ENCODE measurements at places on chromosomes 12 and 14.

- peak; percentile 24 for DNase-seq
These were observed 89.2 kb downstream of the PDZRN4 start for GRCh38 chr12:41277100-41277945.

DNA sequence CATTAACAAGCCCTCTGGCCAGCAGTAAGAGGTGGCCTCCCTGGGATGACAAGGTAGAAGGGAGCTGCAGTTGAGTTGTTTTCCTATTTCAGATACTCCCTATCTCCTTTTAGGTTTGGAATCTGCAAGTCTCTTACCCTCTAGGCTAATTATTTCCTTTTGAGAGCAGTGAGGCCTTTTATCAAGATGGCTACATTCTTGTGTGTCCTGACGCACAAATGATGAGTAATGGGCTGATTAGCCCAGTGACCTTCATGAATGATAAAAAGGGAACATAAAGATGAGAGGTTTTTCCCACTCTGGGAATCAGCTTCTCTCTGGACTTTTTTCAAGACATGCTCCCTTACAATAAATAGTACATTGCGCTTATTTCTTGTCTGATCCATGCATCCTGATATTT, 22.9 kb downstream of the DYRK2 start:
- no peak for DNase-seq

DNA sequence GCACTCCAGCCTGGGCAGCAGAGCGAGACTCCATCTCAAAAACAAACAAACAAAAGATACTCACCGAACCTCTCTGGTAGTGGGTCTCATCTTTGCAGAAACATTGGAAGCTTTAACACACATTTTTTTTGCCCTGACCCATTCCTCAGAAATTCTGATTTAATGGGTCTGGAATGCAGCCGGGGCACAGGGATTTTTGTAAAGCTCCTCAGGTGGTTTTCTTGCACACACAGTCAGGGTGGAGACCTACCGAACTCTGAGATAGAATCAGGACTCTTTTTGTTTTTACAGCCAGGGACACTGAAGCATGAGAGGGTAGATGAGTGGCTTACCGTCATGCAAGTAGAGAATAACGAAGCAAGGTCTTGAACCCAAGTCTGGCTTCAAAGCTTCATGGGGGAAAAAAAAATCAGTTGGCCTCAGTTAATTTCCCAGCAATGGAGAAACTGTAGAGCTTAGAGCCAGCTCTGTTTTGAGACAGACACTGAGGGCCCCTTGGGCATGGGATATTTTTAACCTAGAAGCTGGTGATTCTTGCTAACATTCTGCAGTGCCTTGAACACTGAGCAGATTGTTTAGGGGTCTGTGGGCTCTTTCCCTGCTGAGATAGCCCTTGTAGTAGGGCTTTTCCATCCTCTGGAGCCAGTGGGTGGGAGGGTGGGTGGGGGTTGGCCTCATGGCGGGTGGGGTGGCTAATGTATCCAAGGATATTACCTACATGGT, 4.8 kb downstream of the RNU4-2 start:
- DNase-seq, result no peak

DNA sequence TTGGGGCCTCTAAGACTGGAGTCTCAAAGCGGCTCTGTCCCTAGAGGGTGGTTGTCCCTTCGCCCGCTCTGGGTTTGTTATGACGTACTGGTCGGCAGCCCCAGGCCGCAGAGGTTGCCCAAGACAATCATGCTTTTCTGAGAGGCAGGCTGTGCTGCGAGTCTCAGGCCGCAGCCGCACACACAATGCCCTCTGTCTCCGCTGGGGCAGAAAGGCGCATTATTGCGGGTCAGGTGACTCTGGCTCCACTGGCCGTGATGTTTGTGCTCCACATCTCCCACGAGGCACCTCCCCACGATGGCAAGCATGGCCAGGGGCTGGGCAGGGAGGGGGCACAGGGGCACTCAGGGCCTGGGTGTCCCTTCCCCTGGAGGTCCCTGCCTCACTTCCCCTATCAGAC, 21.0 kb upstream of the PLEKHG3 start:
- DNase-seq, result no peak

GRCh38 chr14:82045339-82045738, 511.7 kb upstream of the SEL1L start:
- no peak for DNase-seq

DNA sequence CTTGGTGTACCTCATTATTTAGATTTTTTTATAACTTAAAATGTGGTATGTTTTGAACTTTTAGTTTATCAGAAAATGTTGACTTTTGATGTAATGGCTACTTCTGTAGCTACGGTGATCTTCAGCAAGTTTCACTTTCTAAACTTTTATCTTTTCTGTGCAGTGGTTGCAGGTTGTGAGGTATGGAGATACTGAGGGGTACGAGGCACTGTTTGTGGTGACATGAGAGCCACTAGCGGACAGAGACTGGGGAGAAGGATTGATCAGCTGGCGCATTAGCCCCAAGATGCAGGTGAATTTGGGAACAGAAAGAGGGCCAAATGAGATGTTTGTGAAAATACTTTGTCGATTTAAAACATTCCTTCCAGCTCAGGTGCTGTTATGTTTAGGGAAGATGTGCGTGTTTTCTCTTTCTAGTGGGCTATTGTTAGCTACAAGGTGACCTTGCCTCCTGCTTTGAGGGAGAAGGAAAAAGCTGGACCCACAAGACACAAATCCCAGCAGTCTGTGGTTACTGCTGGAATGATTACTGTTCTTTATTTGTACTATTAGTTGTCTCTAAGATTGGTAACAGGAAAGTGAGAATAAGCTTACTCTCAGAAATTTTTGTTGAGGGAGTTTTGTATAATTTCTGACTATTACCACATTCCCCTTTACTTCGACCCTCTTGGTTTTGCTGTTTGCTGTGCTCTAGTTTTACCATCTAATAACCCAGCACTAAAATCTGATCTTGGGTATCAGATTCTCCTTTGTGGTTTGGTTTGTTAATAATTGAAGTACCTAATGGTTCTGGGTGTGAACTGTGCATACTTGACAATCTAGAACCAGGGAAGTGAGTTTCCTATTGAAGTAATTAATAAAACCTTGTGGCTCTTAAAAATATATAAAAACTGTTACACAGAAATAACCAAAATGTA, 61.7 kb downstream of the FBXO34 start:
- no peak for DNase-seq

DNA sequence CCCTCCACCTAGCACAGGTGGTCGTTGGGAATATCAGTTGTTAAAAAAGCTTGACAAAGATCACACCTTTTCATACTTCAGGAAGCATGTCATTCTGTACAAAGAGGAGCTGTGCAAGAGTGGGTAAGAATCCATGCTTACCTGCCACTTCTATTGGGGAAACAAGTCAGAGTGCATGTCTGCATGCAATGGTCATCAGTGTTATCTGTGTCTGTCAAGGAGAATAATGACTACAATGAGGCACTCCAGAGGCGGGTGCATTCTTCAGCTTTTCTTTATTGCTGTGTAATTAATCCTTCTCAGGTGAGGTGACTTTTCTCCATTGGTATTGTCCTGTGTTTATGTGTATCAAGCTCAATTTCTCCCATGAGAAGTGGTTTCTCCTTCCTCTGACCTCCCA, 24.4 kb downstream of the KCNA5 start:
- no peak for DNase-seq

DNA sequence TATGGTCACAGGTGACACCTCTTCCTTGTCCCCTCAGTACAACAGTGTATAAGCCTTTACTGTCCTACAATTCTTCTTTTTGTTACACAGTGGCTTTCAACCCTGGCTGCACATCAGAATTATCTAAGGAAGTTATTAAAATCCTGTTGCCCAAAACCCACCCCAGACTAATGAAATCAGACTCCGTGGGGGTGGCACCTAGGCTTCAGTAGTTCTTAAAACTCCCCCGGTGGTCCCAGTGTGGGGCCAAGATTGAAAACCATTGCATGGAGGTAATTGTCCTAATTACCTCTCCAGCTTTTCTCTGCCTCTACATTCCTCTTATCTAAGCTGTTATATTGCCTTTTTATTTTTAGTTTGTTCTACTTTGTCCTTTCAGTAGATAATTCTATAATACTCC, 172.8 kb downstream of the DAD1 start:
- no peak for DNase-seq

- no peak for DNase-seq
These were observed 14.9 kb upstream of the MCRS1 start for GRCh38 chr12:49582850-49583249.

- DNase-seq, result no peak
These were observed 1.1 kb downstream of the PPP1R1A start for GRCh38 chr12:54587315-54587873.

DNA sequence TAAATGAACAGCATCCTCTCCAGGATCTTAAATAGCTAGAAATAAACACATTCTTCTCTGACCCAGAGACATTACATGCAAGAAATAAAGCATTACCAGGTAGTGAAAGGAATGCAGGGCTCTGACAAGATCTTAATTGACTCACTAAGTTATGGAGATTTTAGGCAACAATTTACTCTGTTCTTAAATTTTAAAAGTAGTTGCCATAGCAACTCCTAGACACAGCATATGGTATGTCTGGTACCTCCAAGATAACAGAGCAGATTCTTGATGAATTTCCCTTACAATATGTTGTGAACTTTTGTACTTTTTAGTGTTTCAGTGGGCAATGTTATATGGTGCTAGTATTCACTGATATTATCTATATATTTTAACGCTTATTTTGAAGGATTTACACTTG, 76.7 kb upstream of the G2E3 start:
- DNase-seq, result no peak

DNA sequence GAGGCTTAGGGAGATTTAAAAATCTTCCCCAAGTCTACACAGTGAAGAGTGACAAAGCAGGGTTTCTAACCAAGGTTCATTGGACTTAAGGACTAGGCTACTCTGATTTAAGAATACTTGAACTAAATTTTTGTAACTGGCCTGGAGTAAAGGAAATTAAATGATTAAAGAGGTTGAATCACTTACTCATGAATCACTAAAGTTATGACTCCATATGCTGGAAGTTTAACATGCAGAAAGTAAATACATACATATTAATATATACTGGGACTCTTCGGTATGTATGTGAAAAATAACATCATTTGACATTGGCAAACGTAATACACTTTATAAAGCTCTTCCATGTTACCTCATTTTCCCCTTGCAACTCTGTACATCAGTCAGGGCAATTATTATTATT, 322.9 kb downstream of the KCNH5 start:
- DNase-seq, result no peak

DNA sequence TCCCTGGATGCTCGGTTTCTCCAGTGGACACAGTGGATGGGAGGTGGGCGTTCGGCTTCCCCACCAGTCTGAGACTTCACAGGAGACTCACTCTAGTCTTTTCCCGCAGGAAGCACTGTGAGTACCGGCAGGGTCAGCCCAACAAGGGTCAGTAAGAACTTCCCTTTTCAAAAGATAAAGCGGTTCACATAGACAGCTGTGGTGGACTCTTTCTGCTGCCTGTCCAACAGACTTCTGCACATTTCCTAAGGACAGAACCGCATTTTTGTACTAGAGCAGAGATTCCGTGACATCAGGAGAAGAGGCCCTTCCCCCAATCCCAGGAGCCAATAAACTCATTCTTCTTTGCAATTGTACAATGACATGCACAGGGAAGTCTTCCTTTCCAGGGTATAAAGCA, 10.4 kb downstream of the LTBR start:
- DNase-seq, result no peak

GRCh38 chr12:2064071-2064507, 11.3 kb downstream of the CACNA1C start:
- DNase-seq, result no peak

DNA sequence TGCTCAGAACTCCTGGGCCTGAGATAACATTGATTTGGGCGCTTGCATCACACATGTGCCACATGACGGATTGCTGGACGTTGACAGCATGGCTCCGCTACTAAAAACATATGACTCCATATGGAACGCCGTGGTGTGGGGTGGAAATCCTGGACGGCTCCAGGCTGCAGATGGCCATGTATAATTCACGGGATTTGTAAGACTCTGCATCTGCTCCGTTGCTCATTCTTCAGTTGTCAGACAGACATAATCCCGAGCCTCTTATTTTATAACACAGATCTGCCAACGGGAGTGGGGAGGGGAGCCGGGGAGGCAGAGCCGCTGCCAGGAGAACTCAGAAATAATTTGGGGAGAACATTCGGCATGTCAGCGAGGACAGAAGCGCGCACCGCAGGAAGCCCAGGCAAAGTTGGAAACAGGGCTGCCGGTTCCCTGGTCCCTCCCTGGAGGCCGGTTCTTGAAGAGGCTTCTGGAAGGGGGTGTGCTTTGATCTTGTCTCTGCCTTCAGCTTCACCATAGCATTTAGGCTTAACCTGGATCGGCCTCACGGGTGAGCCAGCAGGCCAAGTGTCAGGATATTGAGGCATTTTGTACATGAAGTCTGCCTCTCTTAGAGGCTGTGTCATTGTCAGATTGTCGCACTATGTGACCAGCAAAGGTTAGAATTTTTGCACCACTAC, 45.8 kb upstream of the MYL2 start:
- no peak for DNase-seq

DNA sequence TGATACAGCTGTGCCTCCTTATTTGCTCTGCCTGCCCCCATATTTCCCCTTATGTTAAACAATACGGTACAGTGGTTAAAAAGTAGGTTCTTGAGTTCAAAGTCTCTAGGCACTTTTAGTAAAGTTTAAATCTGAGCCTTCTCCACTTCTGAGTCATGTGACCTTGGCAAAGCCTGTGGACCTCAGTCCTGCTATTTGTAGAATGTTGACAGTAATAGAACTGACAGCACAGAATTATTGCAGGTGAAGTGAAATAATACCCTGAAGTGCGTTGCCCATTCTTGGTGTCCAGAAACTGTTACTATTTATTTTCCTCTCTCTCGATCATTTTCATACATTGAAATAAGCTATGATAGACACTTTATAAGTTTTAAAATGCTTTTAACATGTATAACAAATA, 499.7 kb downstream of the EGLN3 start:
- no peak for DNase-seq

GRCh38 chr14:94481468-94482131, 5.6 kb upstream of the SERPINA9 start:
- DNase-seq, result no peak

- no peak for DNase-seq
These were observed 55.4 kb downstream of the SAMD4A start for GRCh38 chr14:54622192-54622958.

- DNase-seq, result no peak
These were observed 461.2 kb downstream of the FLRT2 start for GRCh38 chr14:85991156-85991555.

- DNase-seq, result no peak
These were observed 15.8 kb downstream of the CYP46A1 start for GRCh38 chr14:99699861-99700260.

GRCh38 chr12:9144730-9145106, 29.0 kb upstream of the A2M start:
- no peak for DNase-seq

GRCh38 chr14:21455592-21455911, 371 bp downstream of the CHD8 start:
- DNase-seq, result no peak

GRCh38 chr14:102046337-102047278, 40.2 kb downstream of the HSP90AA1 start:
- DNase-seq, result no peak

GRCh38 chr14:97058589-97058988, 261.4 kb downstream of the VRK1 start:
- no peak for DNase-seq

DNA sequence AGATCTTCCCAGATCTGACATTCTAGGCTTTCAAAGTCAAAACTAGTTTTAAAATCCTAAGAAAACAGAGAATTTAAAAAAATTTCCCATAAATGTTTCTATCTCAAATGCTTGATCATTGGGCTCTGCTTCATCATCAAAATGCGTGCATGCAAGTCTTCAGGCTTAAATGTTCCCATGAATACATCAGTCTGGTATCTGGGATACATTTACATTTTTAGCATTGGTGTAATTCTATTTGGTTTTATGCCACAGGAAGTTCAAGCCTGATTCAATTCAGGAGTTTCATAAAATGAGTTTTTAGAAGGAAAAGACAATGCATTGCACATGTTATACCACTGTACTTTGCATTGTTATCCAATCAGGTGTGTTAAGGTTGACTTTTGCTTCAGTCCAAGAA, 336.4 kb downstream of the PCNX1 start:
- DNase-seq, result no peak
